ENCODE measurements at places on chromosomes 6 and 20.
A peak's percentile ranks its signal among the peaks of the same experiment; 100 is the strongest.

DNA sequence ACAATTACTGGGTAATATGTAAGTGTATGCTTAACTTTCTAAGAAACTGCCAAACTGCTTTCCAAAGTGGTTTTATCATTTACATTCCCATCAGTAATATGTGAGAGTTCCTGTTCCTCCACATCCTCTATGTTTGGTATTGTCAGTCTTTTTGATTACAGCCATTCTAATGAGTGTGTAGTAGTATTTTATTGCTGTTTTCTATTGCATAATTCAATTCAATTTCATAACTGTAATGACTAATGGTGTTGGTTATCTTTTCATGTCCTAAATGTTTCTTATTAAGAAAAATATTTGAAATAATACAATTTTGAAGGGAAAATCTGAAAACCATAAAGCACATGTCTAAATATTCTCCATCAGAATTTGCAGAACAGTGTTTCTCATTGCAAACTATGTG lies 119.3 kb downstream of the MAP3K7 start:
- no peak for DNase-seq

DNA sequence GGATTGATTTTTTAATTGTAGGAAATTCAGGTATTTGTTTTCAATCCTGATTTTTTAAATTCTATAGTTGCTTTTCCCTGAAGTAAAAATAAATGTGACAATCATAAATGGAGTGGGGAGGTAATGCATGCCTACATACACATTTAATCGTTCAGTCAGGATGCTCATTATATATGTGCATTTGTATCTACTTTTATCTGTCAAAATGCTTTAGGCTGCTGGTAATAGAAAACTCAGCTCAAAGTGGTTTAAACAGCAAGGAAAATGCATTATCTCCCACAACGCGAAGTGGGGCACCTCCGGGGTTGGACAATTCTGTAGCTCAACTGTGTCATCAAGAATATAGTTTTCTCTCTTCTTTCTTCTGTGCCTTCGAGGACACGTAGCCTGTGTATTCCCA lies 116.4 kb upstream of the SASH1 start:
- no peak for DNase-seq

- no peak for DNase-seq
Measured at GRCh38 chr6:31534011-31534410, 5.2 kb downstream of the MCCD1 start.

GRCh38 chr6:56814308-56814707 lies 140.6 kb upstream of the BEND6 start:
- no peak for DNase-seq

GRCh38 chr6:64932486-64932885 lies 774.5 kb downstream of the EYS start:
- no peak for DNase-seq

DNA sequence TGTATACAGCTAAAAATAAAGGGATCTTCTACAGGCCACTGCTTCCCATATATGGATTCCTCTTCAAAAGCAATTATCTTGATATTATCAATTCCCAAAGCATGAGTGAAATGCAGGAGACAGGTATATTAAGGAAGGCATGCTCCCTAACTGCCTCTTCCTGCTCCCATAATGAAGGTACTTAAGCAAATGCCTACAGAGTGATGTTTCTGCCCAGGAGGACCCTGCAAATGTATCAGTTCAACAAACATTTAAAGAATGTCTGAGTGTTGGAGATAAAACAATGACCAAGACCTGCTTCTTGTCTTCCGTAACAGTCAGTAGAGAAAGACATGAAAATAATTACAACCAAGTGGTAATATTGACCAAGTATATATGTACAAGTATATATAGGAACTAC lies 4.2 kb downstream of the UBE2J1 start:
- DNase-seq = no peak

DNA sequence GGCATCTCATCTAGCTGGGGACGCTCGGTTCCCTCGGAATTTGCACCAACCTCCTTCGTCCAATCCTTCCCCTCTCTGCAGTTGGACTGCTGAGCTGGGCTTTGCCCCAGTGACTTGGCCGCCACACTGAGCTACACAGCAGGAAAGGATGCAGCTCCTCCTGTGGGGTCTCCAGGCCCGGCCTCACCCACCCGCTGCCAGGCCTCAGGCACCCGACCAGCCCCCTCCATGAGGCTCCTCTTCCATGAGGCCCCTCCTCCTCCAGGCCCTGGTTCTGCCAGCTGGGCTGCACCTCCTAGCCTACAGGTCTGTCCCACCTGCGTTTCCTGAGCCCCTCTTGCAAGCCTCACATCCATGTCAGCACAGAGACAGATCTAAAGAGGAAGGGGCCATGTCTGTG lies 369.9 kb downstream of the TAF4 start:
- no peak for DNase-seq

DNA sequence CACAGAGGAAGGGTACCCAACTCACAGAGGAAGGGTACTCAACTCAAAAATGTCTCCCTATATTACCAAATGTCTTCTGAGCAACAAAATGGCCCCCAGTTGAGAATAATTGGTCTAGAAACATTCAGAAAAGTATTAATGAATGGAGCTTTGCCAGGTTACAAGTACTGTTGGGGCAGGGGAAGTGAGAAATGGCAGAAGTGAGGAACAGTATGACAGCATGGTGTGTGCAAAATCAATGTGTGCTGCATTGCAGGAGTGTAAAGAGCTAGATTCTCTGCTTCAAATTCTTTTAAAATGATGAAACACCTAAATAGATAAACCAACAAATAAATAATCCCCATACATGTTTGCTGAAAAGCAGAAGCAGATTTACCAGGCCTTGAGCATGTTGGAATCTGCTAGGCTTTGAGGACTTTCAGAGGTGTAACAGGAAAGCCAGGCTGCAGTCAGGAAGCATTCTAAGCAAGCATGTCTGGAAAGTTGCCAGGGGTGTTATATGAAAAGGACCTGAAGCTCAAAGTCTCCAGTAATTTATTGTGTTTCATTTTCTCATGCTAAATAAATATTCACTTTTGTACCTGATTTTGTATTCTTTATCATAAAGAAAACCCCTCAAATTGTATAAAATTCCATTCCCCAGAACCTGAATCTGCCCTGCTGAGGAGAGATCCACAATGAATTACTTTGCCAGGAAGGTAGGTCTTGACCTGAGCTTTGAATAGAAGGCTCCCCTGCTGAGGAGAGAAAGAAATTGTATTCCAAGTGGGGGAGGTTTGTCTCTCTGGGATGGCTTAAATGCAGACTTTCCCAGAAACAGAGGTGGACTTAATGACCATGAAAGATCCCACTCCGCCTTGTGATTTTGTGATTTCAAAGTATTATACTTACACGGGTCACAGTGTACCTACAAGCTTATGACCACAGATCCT lies 265.0 kb upstream of the MARCKS start:
- DNase-seq = no peak

- DNase-seq = peak; percentile 29
Measured at GRCh38 chr6:40328386-40328985, 258.7 kb downstream of the LRFN2 start.

- no peak for DNase-seq
Measured at GRCh38 chr6:73798592-73798991, 102.6 kb downstream of the CD109 start.

GRCh38 chr6:5174244-5174643 lies 86.5 kb downstream of the LYRM4 start:
- DNase-seq = peak; percentile 62

- no peak for DNase-seq
Measured at GRCh38 chr6:88442737-88443136, 276.6 kb upstream of the CNR1 start.

- no peak for DNase-seq
Measured at GRCh38 chr20:61347443-61347842, 95.4 kb downstream of the CDH4 start.

- no peak for DNase-seq
Measured at GRCh38 chr20:53402233-53403005, 191.2 kb downstream of the ZNF217 start.

DNA sequence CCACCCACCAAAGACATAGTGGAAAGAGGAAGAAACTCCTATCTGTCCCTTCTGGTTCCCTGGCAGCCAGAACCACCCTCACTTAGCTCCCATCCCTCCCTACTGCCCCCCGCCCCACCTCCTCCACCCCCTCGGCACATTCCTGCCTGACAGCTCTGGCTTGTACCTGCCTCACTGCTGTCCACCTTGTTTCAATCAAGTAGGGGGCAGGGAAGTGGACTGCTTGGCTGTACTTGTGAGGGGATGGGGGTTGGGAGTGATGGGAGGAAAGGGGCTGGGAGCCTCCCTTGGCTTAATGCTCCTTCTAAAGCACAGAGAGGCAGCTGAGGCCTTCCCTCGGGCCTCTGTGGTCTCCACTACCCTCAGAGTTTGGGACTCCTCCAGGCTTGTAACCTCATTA lies 22.1 kb upstream of the ZNF76 start:
- no peak for DNase-seq
